Hematopoietic multipotent progenitor cell treated with erythropoietin and hydrocortisone succinate and interleukin-3 and kit ligand, for 17 days (in vitro differentiated cells): ENCODE measurements at places on chromosomes 13 and 19.

DNA sequence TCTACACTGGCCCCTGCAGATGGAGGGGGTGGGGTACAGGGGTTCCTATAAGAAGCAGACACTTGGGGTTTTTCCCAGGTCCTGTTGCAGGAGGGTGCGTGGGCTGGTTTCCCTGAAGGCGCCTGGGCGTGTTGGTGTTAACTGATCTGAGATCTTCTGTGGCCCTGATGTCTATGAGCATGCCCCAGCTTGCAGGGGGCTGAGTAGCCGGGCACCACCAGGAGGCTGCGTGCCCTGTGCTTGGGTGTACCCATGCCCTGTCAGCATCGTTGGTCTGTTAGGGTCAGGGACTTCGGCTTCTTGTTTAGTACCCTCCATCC lies 45.3 kb downstream of the CAPN12 start:
- no peak for DNase-seq

DNA sequence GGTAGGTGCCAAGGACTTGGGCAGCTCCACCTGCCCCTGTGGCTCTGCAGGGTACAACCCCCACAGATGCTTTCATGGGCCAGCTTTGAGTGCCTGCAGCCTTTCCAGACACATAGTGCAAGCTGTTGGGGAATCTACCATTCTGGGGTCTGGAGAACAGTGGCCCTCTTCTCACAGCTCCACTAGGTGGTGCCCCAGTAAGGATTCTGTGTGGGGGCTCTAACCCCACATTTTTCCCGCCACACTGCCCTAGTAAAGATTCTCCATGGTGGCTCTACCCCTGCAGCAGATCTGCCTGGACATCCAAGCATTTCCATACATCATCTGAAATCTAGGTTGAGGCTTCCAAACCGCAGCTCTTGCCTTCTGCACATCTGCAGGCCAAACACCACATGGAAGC lies 149.7 kb upstream of the FNDC3A start:
- DNase-seq = no peak

- no peak for DNase-seq
Observed at GRCh38 chr13:68190818-68191217, 960.7 kb upstream of the PCDH9 start.

DNA sequence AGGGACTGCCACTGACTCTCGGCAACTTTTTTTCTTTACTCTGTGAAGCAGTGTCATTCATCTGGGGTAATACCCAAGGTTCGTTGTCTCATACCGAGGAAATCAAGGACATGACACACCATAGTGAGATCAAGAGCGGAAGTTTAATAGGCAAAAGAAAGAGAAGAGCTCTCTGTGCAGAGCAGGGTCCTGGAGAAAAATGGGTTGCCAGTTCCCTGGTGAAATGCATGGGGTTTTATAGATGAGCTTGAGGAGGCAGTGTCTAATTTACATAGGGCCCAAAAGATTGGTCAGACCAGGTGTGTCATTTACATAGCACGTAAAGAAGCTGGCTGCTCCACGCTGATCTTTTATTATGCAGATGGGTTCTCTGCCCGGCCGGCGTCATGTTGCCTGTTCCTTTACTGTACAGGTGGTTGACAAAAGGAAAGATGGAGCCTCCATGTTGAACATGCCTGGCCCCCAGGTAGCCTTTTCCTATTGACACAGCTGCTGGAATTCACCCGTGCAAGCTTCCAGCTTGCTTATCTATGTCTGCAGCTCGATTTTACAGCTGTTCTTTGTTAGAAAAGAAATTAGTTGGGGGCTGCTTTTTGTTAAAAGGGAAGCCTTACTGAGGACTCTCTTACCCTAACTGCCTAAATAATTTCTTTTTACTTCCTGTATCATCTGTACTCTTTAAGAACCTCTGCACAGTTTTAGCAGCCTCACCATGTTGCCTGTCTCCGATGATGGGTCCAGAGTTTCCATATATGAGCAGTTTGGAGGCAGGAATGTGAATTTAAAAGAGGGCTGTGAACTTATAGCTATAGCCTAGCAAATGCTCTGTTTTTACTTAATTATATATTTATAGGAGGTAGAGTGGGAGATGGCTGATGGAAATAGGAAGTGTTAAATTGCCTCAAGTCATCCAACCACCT lies 98.0 kb upstream of the DIAPH3 start:
- no peak for DNase-seq

GRCh38 chr13:78593652-78594455 lies 9.5 kb downstream of the POU4F1 start:
- DNase-seq = no peak

DNA sequence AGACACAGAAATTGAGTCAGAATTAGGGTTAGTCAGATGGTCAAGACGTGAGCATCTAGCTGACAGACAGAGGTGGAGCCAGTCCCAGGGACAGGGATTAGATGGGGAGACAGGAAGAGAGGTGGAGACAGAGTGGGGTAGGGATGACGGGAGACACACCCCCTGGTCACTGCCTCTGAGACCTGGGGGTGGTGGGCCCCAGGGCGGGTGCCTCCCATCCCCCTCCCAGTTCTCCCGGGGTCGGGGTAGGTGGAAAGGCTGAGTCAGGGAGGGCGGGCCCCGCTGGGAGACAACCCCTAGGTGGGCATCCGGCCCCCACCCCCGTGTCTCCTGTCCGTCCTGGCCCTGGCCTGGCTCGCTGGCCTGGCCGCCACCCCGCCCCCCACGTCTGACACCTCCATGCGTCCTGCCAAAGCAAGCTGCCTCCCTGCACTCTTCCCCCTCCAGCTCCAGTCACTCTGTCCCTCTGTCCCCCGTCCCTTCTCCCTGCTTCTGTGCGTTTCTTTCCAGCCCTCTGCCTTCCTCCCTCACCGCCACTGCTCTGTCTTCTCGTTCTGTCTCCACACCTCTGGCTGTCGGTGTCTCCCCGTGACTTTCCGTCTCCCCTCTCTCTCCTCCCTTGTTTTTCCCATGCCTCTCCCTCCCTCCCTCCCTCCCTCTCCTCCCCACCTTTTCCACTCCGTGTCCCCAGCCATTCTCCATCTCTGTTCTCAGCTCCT lies 15.1 kb downstream of the CCDC97 start:
- no peak for DNase-seq

DNA sequence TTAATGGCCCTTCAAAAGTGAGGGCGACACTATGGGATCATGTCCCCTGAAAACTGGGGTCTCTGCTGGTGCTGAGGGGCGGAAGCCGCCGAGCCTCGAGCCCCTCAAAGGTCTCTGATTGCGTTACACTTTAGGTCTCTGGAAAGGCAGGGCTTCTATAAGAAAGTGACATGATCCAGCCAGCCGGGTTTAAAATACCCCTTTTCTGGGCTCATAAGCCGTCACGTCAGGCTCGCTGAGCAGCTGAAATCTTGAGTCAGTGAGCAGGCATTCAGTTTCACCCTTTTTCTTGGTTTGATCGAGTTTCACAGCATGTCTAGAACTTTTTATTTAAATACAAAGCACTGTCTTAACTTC lies 600 bp upstream of the HMGB1 start:
- DNase-seq = no peak

GRCh38 chr19:10432736-10433130 lies 12.4 kb downstream of the PDE4A start:
- no peak for DNase-seq

- DNase-seq = no peak
Observed at GRCh38 chr13:39536274-39536673, 66.7 kb downstream of the LHFPL6 start.

- DNase-seq = no peak
Observed at GRCh38 chr13:75904012-75904411, 267.9 kb downstream of the LMO7 start.

GRCh38 chr13:97376981-97377380 lies 57.0 kb upstream of the RAP2A start:
- DNase-seq = no peak

DNA sequence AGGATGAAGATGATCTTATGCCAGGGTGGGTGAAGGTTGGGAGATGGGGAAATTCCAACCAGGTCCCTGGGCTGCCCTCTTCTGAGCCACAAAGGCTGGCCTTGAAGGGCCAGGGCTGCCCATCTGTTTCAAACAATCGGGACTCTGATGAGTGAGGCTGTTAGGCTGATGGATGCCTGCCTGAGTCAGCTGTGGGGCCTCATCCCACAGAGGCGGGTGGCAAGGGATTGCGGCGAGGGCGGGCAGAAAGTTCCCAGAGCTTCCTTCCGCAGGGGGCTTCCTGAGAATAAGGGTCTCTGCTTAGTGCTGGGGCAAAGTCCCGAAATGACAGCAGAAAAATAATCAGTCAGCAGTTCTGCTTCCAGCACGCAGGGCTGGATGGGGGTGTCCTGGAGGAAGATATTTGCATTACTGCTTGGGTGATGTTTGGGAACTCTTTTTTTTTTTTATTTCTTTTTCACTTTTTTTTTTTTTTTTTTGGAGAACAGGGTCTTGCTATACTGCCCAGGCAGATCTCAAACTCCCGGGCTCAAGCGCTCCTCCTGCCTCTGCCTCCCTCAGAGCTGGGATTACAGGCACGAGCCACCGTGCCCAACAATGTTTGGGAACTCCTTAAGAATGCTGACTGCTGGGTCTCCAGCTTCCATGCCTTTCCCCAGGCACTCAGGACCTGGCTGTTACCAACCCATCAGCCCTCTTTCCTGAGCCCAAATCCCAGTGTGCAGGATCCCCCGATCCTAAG lies 14.1 kb downstream of the SH3GL1 start:
- no peak for DNase-seq

DNA sequence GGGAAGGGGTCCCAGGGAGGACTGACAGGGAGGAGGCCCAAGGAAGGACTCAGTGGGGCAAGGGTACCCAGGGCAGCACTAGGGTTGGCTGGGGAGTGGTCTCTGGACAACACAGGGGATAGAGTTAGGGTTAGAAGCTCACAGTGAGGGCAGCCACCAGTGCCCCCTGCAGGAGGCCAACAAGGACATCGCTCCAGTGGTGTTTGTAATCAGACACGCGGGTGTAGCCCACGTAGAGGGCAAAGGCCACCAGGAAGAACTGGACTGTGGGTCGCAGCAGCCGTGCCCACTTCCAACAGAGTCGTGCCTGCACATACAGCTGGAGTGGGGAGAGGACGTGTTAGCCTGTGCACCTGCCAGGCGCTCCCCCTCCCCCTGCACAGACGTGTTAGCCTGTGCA lies 9.2 kb downstream of the PLPP2 start:
- DNase-seq = no peak

DNA sequence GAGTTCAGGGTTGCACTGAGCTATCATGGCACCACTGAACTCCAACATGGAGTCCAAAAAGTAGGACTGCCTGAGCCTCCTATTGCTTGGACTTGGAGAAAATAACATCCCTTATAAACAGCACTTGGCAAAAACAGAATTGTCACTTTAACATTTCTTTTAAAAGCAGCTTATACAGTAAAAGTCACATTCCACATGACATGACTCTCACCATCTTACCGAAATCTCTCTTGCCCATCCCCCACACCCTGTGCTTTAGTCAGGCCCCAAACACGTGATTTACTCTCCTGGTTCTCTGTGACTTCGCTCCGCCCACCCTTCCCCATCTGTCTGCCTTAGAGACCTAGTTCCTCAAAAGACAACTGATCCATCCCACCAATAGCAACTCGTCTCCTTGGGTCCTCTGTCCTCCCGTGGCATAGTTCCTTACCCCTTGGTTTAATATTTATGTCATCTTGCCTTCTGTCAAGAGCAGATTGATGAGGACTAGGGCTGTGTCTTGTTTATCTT lies 4.6 kb downstream of the SAFB start:
- DNase-seq = peak; percentile 72

DNA sequence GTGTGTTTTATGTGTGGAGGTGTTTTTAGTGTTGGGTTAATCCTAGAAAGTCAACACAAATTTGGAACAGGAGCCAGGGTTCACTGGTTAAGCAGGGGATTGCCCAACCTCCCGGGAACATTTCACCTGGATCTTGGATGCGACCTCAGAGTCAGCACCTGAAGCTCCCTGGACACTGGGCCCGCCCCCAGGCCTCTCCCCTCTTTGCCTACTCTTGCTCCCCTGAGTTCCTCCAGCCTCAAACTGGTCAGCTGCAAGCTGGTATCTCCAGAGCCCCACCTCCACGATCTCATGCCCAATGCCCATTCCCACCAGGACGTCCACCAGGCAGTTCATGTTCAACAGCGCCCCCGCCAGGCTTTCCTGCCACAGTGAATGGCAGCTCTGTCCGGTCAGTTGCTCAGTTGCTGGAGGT lies 9.7 kb downstream of the HSD17B14 start:
- no peak for DNase-seq

- no peak for DNase-seq
Observed at GRCh38 chr13:104779311-104779993, 1713.2 kb upstream of the SLC10A2 start.

- no peak for DNase-seq
Observed at GRCh38 chr13:100602493-100603111, 14.0 kb upstream of the GGACT start.

DNA sequence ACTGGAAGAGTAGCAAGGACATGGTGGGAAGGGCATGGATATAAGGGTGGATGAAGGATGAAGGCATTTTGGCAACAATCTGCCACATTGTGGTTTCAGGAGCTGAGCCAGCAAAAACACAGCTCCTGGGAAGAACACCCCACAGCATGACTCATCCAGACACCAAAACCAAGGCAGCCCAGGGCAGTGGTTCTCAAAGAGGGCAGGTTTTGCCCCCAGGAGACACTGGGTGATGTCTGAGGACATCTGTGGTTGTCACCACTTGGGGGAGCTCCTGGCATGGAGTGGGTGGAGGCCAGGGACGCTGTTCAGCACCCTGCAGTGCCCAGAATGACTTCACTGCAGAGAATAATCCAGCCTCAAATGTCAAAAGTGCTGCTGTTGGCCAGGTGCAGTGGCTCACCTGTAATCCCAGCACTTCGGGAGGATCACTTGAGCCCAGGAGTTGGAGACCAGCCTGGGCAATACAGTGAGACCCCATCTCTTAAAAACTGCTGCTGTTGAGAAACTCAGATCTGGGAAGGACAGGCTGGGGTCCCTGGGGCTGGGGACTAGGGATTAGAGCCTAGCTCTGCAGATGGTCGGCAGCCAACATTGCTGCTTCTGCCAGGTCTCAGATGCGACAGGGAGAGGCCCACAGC lies 16.1 kb downstream of the ZFR2 start:
- peak; percentile 8 for DNase-seq

GRCh38 chr19:28067882-28068281 lies 1145.1 kb downstream of the UQCRFS1 start:
- no peak for DNase-seq

GRCh38 chr13:92488249-92488852 lies 738.3 kb upstream of the GPC6 start:
- DNase-seq = no peak

- DNase-seq = no peak
Observed at GRCh38 chr13:50128428-50128931, 113.2 kb downstream of the KCNRG start.

DNA sequence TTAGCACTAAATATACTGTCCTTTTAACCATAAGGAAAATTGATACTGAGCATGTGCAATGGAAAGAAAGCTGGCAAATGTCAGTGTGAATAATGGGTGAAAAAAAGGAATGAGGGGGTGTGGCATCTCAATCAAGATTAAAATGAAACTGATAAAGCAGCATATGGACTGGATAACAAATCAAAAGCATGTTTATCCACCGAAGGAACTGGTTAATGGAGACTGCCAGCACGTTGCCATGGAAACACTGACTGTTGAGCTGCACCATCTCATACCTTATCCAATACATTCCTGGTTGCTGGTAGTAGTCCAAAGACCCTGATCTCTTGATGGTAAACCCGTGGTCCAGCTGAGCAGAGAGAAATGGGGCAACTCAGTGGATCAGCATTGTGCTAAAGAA lies 311.4 kb upstream of the MAB21L1 start:
- DNase-seq = no peak

- DNase-seq = no peak
Observed at GRCh38 chr13:113367771-113368170, 3.8 kb upstream of the GRTP1 start.

- no peak for DNase-seq
Observed at GRCh38 chr19:2087621-2088100, 8.5 kb downstream of the MOB3A start.
